ENCODE measurements at places on chromosomes 4 and X.

DNA sequence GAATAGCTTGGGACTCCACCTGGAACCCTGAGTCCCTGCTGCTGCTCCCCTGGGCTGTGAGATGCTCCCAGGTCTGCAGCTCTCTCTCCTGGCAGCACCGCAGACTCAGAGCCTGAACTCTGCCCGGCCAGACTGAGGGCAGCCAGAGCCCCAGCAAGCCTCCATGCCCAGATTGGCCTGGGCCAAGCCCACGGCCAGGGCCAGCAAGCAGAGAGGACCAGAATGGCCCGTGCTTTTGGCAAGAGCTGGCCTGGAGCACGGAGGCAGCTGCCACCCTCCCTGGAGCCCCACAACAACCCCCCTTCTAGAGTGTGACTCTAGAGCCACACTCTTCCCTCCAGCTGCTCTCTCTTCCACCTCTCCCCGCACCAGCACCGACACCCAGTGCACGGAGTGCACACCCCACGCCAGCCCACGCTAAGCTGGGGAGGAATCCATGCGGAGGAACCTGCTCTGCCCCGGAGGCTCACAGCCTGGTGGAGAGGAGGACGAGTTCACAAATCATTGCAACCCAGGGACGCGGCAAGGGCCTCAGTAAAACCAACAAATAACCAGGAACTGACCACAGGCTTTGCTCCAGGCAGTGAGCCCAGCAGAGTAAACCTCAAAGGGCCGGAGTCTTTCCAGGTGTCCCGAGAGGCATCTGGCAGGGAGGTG, 110.3 kb downstream of the HMX1 start:
- DNase-seq, result no peak

DNA sequence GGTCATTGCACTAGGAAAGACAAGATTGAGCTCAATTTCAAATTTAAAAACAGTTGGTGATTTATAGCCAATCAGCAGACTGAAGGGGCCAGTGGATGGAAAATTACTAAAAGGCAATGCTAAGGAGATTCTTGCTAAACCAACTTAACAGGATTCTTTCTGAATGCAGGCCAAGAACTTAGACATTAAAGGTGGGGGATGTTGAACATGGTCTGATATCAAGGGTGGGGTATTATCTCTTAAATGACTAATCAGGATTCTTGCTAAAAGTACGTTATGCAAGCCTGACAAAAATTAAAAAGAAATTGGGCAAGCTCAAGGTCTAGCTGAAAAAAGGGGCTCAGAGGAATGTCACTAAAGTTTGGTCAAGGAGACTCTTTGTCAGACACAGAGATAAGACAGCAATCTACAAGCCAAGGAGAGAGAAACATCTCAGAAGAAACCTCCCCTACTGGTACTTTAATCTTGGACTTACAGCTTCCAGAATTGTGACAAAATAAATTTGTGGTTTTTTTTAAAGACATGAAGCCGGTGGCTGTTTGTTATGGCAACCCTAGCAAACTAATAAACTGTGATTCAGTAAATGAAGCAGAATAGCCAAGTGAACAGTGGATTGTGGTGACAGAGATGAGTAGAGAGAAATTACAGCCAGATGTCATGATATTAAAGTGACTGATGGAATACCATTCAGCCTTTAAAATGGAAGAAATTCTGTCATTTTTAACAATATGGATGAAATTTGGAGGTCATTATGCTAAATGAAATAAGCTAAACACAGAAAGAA, 120.3 kb upstream of the KLHL4 start:
- DNase-seq, result no peak

GRCh38 chr4:110231869-110232268, 33.5 kb upstream of the ELOVL6 start:
- no peak for DNase-seq

- DNase-seq, result no peak
Measured at GRCh38 chrX:132263127-132263526, 43.9 kb upstream of the RAP2C start.

- no peak for DNase-seq
Measured at GRCh38 chrX:121356139-121356849, 308.9 kb downstream of the GLUD2 start.

DNA sequence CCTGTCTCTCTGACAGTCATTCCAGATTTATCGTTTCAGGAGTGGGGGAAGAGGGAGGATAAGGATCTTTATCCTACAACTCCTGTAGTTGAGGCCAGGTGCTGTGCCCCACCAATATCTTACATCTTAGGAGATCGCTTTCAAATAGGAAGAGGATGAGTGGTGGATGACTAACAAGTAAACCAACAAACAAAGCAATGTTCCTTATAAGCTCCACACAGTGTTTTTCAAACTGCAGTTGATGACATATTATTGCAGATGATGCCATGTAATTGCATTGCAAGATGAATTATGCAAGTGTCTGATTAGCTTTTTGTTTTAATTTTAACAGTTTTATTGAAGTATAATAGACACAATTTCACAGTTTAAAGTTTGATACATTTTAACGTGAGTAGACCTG, 35.8 kb upstream of the TMEM164 start:
- DNase-seq, result no peak

GRCh38 chr4:78710536-78710935, 65.6 kb upstream of the BMP2K start:
- DNase-seq, result no peak
